Activated CD4-positive, alpha-beta T cell treated with anti-CD3 and anti-CD28 coated beads, Interleukin-2, amount 50 U/mL, for 1 hour (primary cell): ENCODE measurements at places on chromosomes 4 and X.

DNA sequence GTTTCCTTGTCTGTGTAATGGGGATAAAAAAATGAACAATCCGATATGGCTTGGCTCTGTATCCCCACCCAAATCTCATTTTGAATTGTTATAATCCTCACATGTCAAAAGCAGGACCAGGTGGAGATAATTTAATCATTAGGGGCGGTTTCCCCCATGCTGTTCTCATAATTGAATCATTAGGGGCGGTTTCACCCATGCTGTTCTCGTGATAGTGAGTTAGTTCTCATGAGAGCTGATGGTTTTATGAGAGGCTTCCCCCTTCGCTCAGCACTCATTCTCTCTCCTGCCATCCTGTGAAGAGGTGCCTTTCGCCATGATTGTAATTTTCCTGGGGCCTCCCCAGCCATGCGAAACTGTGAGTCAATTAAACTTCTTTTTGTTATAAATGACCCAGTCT lies 633.5 kb downstream of the RAPGEF2 start:
- no peak for DNase-seq

GRCh38 chr4:63583007-63583406 lies 826.2 kb downstream of the TECRL start:
- DNase-seq: no peak

DNA sequence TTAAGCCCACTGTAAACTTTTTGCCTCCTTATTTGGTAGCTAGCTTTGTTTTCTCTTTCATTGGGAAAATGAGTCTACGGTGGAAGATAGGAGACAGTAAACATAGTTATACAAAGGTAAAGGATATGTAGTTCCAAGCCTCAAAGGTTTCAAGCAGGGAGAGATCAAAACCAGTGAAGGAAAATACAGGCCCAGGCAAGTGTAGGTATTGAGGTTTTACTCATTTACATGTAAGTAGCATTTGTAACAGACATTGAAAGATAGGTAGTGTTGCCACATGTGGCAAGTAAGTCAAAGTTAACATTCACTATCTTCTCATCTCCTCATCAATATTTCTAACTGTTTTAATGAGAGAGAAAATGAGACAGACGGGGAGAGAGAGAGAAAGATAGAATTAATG lies 136.5 kb downstream of the RTL3 start:
- DNase-seq: no peak

GRCh38 chr4:184616633-184617551 lies 32.4 kb downstream of the CASP3 start:
- no peak for DNase-seq

DNA sequence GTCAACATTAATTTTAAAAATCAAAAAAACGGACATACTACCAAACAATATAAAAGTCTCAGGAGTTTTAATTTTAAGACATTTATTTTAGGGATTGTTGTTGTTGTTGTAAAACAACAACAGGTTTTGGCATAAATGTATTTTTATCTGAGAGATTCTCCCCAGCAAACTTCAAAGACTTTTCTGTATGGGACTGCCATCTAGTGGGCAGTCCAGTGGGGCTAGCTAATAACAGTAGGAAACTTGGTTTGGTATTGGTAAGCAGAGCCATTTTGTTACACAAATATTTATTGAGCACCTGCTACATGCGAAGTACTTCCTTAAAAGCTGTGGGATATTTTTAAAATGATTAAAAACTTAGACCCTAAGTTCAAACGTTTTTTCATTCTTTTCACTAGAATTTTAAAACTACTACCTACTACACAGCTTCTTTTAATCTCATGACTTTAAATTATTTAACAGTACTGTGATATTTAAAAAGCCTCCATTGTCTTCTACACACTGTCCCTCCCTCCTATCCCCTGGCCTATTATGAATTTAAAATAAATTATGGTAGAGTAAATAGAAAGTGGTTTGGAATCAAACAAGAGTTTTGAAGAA lies 1028.4 kb upstream of the INTU start:
- DNase-seq: no peak

GRCh38 chr4:185467101-185467500 lies 4.4 kb downstream of the CCDC110 start:
- no peak for DNase-seq

- no peak for DNase-seq
These were observed 49.0 kb downstream of the PRDM5 start for GRCh38 chr4:120873554-120873953.

GRCh38 chrX:143296521-143296920 lies 220.8 kb downstream of the SPANXN3 start:
- no peak for DNase-seq

DNA sequence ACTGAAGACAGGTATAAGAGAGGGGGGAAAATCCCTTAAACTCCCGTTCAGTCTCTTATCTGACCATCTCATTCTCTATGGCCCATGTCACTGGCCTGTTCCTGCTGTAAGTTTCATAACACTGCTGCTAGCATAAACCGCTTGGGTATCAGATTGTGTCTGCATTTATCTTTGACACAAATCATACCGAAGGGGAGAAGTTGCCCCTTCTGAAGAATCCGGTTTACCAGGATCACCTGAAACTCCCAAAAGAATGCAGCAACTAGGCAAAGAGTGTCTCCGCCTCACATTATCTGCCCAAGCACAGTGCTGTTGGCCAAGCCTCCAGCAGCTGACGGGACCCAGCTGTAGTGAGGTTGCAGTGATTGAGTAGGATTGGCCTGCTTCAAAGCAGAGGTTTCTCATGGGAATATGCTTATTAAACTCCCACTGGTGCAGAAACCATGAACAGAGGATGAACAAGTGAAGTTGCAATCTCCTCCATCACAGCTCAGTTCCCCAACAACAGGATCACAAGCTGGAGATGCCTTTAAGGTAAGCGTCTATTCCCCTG lies 71.3 kb upstream of the PUDP start:
- no peak for DNase-seq
